ENCODE measurements at places on chromosomes 16 and 17.

DNA sequence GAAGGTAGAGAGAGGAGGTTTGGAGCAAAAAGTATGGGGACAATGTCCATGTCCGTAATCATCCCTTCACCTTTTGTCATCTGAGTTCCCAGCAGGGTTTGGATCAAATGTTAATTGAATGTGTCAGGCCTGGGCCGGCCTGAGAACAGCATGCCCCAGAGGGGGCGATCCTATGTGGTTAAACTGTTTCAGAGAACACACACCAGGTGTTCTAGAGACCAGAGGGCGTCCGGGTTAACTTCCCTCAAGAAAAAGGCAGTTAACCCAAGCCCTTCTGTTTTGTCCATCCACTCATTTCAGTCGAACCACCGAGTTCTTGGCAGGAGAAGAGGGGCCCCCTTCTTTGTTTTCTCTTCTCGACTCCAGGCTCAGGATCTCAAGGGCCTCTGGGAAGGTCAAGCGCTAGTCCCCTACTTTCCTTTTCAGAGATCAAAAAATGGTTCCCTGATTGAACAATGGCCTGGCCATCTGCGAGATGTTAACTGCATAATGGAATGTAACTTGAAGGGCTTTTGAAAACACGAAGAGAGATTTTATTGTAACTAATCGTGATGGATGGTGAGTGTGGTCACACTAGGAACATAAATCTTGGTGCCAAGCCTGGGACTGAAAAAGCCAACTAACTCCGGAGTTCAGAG, 142.5 kb downstream of the IRX3 start:
- peak; percentile 5 for DNase-seq

GRCh38 chr17:32516450-32516849, 29.7 kb downstream of the CDK5R1 start:
- no peak for DNase-seq

DNA sequence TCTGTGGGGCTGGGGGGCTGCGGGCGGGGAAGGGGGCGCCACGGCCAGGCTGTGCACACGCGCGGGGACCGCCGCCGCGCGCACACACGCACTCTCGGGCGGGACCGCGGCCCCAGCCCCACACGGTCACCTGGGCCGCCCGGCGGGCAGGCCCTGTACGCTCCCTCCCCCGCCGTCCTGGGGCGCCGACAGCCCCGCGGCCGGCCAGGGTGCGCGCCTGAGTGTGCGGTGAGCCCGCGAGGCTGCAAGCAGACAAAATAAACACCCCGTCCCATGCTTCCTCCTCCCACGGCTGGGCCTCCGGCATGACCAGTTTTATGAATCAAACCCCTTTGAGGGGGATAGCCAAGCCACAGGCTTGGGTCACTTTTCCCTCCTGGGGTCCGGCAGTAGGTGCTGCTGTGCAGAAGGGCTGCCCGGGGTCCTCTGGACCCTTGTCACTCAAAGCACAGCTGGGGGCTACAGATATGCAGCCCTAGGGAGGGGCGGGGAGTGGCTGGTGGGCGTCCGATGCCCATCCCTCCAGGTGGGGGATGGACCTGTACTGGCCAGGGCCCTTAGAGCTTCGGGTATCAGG, 441 bp downstream of the VASN start:
- no peak for DNase-seq

- DNase-seq: no peak
These were observed 374.5 kb upstream of the MON1B start for GRCh38 chr16:76816475-76816874.

GRCh38 chr17:76906463-76906862, 38.3 kb downstream of the MGAT5B start:
- no peak for DNase-seq

GRCh38 chr17:69320210-69320907, 6.6 kb downstream of the ABCA5 start:
- DNase-seq: no peak

DNA sequence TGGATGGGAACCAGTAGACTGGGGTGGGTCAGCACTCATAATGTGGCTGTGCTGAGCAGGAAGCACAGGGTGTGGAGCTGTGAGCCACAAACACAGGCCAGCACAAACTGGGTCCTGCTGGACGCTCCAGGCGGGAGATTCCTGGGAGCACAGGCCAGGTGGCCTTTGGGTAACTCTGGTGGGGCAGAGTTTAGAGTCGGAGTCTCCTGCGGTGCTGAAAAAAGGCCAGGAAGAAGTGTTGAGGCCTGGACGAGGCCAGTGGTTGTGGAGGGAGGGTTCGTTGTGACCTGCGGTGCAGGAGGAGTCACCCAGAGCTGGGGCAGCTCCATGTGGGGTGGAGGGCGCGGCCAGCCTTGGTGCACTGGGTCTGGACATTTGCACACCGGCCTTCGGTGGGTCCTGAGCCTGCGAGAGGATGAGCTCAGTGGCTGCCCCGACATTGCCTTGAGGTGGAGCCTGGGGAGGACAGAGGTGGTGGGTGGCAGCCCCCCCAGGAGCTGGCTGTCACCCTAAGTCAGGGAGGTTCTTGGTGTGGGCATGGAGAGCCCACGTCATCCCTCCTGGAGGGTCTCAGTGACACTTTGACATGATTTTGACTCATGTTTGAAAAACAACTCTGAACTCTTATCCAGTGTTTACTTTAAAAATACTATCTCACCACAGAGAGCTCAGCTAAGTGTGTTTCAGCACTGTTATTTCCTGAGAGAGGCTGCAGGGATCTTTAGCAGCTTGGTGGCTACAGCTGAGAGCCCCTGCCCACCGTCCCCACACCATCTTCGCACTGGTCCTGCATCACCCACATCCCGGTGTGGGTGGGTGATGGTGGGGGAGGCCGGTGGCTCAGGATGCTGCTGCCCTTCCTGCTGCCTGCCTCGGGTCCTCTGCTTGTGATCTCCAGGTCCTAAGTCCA, 98.7 kb downstream of the NPIPB11 start:
- DNase-seq: no peak

DNA sequence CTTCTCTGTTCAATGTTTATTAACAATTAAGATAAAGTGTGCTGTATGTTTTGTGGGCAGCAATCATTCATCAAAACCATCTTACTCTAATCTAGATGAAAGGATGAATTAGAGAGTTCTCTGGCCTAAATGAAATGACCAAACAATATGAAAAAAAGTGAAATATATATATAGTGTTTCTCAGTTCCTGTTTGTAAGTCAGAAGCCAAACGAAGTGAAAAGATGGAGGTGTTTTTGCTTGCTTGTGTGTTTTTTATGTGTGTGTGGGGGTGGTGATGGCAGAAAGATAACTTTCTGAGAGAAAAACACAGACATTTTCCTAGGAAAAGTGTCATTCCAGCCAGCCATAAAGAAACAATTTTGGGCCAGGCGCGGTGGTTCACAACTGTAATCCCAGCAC, 138.6 kb downstream of the CDH8 start:
- DNase-seq: no peak

GRCh38 chr16:27293343-27293742, 20.4 kb upstream of the IL4R start:
- no peak for DNase-seq

DNA sequence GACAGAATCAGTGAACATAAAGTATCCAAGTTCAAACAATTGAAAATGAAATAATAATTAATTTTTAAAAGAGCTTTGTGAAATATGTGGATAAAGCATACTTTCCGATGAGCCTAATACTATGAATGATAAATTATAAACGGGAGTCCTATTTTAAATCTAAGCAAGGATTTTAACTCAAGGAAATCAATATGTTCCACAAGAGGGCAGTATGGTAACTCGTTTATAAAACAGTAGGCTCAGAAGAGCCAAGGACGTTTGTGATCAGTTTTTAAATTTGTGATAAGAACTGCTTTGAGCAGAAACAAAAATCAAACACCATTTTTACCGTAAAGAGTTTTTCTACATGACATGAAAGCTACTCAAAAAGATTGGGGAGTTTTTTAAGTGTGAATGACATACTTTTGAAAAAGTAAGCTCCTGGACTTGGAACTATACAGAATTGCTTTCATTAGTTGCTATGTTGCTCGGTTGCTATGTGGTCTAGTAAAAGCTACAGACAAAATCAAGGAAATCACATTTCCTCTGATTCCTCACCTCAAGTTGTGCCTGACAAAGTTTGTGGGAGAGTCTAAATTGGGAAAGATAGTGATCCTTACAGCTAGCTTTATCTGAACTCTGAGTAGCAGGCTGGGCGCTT, 11.8 kb upstream of the TEKT1 start:
- peak; percentile 44 for DNase-seq

DNA sequence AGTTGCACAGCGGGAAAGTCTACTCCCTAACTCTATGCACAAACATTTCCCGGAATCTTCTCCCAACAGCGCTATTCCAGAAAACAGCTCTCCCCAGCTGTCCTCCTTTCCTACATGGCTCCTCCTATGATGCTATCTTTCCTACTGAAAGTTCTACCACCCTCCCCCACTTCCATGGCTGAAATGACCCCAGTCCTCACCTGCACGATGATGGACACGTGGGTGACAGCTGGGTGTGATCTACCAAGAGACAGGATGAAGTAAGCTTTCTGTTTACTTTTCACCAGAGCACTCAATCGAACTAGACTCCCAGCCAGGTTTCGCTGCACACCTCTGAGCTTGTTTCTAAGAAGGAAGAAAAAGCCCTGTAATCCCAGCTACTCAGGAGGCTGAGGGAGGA, 10.7 kb downstream of the CTC1 start:
- DNase-seq: no peak

- peak; percentile 55 for DNase-seq
These were observed 611.3 kb upstream of the SALL1 start for GRCh38 chr16:51762081-51762996.

All from right lung (tissue), 10 donors.